NCI-H1930 (cell line): ENCODE measurements at places on chromosomes 3 and 15.

DNA sequence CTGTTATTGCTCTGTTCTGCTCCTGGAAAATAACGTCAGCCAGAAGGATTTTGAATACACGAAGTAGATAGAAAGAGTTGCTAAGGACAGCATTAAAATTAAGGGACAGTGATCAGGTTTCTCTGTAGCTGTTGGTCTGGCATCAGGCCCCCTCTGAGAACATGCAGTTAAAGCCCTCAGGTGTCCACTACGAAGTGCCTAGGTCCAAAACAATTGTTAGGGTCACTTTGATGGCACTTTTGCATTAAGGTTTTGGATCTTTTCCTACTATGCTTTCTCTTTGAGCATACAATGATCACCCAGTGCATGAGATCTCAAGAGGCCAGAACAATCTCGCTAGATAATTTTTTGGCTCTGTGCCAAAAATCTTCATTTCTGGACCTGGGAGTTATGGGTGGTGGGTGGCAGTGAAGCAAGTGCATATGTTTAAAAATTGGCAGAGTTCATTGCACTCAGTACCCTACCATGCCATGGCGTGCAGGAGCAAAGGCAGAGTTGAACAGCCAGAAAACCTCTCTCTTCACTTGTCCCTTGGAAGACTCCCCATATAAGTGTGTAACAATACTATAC, 797.6 kb downstream of the ROBO2 start:
- DNase-seq, result no peak

DNA sequence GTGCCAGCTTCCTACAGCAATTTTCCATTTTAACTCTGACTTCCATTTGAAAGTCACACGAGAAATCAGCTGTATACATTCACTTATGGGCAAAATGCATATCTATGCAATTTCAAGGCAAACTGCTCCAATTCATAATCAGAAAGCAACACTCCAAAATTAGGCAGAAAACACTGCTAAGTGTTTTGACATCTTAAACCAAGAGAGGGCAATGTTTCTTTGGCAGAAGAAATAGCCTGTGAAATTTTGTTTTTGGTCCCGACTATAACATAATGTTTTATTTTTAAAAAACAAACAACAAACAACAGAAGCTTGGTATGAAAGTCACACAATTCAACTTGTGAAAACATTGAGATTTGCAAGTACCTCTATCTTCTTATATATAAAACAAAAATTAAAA, 42.6 kb downstream of the GOLIM4 start:
- DNase-seq, result no peak

DNA sequence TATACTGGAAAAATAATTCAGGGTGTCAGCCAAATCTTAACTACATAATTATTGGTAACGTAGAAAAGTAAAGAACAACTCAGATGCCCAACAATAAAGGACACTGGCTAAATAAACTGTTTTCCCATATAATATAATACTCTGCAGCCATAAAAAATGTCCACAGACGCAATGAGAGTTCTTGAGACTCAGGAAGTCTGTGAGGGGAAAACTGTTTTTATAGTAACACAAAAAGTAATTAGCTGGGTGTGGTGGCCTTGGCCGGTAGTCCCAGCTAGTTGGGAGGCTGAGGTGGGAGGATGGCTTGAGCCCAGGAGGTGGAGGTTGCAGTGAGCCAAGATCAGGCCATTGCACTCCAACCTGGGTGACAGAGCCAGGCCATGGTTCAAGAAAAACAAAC, 5.5 kb upstream of the UBR1 start:
- DNase-seq, result no peak

- no peak for DNase-seq
These were observed 29.6 kb upstream of the GREM1 start for GRCh38 chr15:32688151-32688639.

DNA sequence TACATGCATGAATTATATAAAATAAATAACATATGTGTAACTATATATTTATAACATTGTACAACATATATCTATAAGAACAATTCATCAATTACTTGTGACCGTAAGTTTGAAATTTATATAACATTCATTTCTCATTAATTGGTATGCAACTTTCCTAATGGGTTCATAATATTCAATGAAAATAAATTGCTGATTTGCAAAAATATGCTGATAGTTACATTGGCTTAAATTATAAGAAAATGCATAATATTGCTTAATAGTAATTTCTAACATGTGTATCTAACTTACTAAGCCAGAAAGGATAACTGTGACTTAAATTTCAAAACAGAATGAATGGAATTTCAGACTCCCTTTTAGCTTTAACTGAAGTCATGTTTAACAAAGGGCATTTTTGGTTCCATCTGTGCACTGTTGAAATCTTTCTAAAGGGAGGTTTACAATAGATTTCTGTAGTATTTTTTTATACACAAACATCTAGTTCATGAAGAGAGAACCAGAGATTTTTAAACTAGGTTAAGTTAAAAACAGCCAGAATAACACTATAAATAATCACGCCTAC, 310.9 kb downstream of the TBC1D5 start:
- no peak for DNase-seq

- peak; percentile 39 for DNase-seq
These were observed 32.0 kb downstream of the PIK3CA start for GRCh38 chr3:179179979-179180759.

- no peak for DNase-seq
These were observed 406.2 kb downstream of the RBMS3 start for GRCh38 chr3:29686889-29687592.

DNA sequence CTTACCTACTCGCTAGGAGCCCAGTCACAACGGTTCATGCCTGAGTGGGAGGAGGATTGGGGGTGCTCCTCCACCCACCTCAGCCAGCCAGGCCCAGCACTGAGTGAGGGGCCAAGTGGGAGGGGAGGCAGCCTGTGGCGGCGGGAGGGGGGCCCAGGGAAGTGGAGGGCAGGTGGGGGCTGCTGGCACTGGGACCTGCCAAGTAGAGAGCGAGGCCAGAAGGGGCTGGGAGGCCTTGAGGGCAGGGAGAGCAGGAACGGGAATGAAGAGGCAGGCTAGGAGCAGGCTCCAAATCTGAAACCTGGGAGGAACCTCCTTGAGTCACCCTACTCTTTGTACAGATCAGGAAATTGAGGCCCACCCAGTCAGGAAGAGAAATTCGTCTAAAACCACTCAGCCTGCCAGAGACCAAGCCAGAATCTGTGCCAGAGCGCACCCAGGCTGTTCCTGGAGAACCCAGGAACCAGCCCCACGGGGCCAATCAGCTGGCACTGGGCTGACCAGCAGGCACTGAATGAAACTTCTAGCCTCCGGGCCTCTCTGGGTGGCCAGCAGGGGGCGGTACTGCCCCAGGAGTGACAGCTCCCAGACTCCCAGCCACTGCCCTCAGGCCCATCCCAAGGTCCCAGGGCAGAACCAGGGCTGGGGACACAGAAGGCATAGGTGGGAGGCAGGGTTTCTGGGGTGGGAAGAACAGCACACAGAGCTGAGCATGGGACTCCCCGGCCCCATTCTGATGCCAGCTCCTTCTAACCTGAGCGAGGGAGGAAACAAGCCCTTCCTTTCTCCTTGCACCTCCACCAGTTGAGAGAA, 14.8 kb upstream of the CYP11A1 start:
- DNase-seq, result peak; percentile 25

GRCh38 chr3:53113293-53114010, 16.8 kb downstream of the RFT1 start:
- no peak for DNase-seq

DNA sequence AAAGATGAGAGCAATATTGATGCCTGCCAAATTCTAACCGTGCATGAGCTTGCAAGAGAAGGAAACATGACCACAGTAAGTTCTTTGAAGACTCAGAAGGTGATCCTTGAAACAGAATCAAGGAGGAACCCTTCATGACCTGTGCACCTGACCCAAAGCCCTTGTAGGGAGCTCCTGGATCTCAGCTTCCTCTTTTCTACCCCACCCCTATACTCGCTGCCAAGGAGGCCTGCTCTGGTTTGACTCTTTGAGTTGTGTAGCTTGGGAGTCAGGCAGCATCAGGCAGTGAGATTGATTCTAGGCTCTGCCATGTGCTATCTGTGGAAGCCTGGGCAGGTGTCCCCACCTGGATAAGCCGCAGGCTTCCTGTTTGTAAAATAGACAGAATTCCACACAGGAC, 10.6 kb downstream of the TTC21A start:
- DNase-seq, result no peak

GRCh38 chr3:153244961-153245360, 82.9 kb downstream of the RAP2B start:
- no peak for DNase-seq

- DNase-seq, result no peak
These were observed 39.0 kb downstream of the CCDC32 start for GRCh38 chr15:40525855-40526254.

- DNase-seq, result no peak
These were observed 108.4 kb downstream of the WNT7A start for GRCh38 chr3:13771496-13771895.

DNA sequence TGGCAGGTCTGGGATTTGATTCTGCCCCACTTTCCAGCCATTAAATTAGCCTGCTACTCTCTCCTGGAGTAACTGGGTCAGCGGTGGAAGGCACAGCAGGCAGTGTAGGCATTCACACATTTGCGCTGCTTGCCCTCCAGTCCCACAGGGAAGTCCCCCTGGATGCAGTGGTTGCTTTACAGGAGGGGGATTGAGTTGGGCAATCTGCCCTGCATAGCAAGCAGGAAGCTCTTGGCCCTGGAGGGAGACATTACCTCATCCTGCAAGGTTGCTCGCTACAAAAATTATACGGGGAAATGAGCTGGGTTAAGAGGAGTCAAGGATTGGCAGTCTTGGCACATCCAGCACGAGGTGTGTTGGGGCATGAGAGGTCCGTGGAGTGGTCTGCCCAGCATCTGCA, 14.8 kb downstream of the MCM2 start:
- no peak for DNase-seq

DNA sequence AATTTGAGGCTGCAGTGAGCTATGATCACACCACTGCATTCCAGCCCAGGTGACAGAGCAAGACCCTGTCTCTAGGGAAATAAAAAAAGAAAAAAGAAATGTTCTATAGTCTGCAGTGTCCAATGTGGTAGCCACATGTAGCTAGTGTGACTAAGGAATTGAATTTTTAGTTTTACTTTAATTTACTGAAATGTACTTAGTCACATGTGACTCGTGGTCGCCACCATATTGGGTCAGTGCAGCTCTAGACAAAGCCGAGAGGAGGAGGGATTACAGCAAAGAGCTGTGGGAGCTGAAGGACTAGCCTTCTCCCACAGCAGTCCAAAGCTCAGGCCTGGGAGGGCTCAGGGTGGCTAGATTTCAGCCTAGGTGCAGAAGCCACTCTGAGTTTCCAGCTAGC, 65.9 kb upstream of the NTRK3 start:
- no peak for DNase-seq

GRCh38 chr3:44232407-44232806, 9.3 kb upstream of the TOPAZ1 start:
- no peak for DNase-seq

DNA sequence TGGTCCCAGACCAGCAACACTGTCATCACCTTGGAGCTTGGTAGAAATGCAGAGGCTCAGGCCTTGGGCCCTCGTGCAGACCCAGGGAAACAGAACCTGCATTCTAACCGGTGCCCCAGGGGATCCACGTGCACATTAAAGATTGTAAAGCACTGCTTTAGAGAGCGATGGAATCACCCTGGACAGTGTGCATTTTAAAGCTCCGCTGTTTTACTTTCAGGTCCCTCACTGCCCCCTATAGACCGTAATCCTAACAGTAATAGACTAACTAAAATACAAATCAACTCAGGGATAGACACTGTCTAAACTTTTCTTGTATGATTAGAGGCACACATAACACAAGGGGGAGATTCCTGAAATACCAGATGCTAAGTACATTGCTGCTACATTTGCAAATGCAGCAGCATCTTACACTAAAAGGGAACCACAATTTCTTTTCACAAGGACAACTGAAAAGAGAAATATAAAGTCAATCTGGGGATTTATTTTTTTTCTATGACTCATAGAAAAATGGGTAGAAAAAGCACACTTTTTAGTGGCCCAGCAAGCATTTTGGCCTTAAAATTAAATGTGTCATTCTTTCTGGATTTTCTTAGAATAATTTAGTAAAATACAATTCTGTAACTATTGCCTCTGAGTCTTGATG, 10.5 kb upstream of the SH3GL3 start:
- no peak for DNase-seq

GRCh38 chr3:169662132-169662842, 1.2 kb downstream of the MECOM start:
- DNase-seq, result peak; percentile 50

DNA sequence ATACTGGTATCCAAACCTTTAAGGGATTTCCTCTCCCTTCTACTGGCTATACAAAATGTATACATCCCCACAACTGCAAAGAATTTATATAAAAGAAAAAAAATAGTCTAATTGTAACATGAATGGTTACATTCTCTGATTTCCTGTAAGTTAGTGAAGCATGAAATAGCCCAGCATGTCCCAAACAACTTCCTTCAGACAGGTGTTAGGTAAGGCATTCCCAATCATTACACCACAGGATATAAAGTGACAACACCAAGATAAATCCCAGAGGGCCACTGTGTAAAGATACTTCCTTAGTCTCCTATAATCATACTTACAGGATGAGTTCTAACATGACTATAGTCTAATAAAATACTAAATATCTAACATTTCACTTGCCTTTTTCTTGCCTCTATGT, 7.6 kb downstream of the CMTM6 start:
- peak; percentile 6 for DNase-seq

GRCh38 chr15:29086001-29086400, 183.6 kb downstream of the NSMCE3 start:
- no peak for DNase-seq

DNA sequence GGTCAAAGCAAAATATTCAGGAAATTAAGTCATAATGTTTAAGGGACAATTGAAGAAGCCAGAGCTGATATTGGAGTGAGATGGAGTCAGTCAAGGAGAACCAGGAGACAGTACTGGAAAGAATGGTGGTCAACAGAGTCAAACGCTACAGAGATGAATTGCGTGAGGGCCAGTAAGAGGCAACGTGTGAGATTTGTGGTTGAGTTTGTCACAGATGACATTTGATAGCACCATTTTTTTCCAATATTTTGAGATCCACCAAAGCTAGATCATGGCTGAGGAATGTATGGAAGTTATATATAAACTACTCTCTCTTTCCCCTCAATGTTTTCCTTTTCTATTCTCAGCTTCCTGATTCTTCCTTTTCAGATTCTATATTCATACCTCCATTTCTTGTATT, 375.1 kb upstream of the ROBO2 start:
- DNase-seq, result no peak

GRCh38 chr3:32018757-32019564, 37.4 kb downstream of the ZNF860 start:
- no peak for DNase-seq
